Glutamatergic neuron (in vitro differentiated cells): ENCODE measurements at places on chromosomes 16 and 17.

- DNase-seq: peak; percentile 93
These were observed at the start of gene CACNB1 for GRCh38 chr17:39197380-39198185. Gene CACNB1, minus strand, starts transcription at chr17:39197669. Its CDS starts 174 bp downstream, at chr17:39197495.

DNA sequence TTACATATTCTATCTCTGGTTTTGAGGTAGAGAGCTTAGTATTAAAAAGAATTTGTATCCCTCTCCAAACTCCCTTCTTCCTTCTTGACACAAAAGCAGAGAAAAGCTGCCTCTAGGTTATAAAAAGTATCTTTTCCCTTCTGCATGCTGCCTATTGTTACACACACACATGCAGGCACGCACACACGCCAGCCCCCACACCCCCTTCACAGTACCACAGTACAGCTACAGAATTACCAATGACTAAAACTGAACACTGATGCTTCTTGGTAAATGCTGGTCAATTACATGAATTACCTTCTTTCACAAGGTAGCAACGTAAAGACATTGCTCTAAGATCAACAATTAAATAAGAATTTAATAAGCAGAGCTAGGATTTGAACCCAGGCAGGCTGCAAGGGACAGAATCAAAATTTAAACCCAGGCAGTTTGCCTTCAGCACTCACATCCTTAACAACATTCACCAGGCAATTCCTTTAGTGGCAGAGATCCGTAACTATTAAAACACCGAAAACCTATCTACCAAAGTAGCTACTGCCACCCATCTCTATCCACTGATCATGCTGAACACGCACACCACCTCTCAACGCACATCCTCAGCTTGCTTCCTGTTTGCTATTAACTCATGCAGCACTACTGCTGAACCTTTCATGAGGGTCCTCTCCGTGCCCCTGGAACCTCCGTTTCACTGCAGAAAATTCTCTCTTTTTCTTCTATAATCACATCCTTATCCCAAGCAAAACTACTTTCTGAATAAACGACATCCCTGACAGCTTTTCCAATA, 37.8 kb downstream of the YWHAE start:
- no peak for DNase-seq

GRCh38 chr16:8251298-8251697, 339.0 kb downstream of the TMEM114 start:
- DNase-seq: no peak

DNA sequence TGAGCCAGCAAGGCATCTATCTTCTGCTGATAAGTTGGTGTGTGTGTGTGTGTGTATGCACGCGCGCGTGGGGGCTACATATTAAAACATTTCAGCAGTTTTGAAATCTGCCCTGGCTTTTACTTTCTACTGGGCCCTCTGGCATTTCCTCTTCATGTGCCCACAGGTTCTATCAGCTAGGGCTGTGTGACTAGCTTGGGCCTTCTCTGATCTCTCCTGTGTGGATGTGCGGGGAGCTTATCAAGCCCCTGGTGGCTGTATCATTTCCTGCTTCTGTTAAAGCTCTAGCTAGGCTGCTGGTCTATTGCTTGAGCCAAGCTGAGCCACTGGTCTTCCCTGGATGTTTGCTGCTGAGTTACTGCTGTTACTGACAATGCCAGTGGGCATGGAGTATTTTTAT, 132.5 kb downstream of the AATF start:
- DNase-seq: no peak

- DNase-seq: no peak
These were observed 14.7 kb downstream of the C1QTNF1 start for GRCh38 chr17:79038545-79039135.

- DNase-seq: no peak
These were observed 245.2 kb downstream of the XYLT1 start for GRCh38 chr16:17225541-17225940.

- DNase-seq: no peak
These were observed 17.0 kb upstream of the EXOC7 start for GRCh38 chr17:76120658-76121008.

GRCh38 chr16:60151987-60152386, 1417.9 kb upstream of the GOT2 start:
- DNase-seq: no peak

DNA sequence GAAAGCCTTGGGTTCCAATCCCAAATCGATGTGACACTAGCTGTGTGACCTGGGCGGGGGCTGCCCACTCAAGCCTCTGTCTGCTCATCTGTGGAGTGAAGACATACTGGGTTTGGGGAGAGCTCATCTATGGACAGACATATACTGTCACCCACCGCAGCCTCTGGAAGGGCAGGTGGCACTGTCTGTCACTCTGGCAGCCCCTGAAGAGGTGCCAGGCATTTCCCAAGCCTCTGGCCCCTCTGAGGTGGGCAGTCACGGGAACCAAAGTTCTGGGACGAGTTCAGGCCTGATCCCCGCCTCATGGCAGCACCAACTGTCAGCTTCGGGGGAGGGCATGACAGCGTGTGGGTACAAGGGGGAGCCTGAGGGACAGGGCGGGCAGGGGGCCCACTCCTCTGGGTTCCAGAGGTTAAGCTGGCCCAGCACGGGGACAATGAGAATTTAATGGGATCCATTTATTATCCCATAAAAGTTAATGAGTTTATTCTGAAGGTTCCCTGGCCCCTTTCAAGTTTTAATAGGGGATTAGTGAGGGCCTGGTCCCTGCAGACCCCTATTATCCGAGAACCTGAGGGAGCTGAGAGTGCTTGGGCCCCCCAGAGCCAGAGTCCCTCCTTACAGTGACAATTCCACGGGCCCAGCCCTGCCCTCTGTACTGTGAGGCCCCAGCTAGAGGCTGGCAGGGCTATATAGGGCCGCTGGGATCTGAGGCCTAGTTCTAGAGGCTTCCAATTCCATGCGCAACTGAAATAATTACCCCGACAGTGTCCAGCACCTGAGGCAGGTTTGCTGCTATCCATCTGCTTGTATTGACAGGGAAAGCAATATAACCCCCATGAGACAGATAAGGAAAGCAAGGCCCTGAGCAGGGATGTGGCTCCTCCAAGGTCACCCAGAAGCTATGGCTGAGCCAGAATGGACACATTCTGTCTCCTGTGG, 18.8 kb downstream of the SEZ6 start:
- no peak for DNase-seq

GRCh38 chr16:68310437-68310773, 341 bp downstream of the SLC7A6OS start:
- peak; percentile 52 for DNase-seq

DNA sequence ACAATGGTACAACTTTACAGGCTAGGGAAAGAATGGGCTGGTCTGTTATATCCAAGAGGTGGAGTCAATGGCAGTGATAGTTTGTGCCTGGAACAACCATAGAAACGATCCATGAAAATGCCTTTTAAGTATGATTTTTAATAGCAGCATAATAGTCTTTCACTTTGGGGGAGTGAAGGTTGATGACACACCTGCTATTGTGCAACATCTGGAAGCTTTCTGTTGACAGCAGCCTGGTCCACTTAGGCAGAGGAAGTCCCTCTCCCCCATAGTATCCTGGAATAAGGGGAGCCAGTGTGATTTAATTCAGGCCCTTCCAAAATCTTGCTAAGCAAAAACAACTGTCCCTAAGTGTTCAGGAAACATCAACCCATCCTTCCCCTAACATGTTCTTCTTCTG, 56.3 kb upstream of the HS3ST4 start:
- DNase-seq: no peak

DNA sequence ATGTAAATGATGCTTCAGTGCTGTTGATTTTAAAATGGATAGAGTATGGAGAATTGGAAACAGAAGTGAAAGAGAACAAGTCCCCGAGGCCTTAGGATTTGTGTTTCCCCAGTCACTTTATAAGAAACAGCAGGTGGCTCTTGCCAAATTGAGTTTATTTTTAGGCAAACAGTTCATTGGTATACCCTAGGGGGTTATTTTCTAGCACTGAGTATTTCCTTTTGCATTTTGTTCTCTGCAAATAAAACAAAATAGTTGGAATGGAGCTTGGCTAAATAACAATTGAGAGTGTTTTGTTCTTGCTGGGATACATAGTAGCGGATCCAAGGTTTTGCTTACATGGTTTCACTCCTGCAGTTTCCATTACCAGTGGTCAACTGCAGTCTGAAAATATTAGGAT, 591.1 kb upstream of the C16orf82 start:
- no peak for DNase-seq
